CD4-positive, alpha-beta T cell treated with Interleukin-21 for 1 hour (primary cell): ENCODE measurements at places on chromosomes 12 and 14.

- DNase-seq = no peak
Observed at GRCh38 chr12:107025671-107026070, 38.7 kb upstream of the MTERF2 start.

DNA sequence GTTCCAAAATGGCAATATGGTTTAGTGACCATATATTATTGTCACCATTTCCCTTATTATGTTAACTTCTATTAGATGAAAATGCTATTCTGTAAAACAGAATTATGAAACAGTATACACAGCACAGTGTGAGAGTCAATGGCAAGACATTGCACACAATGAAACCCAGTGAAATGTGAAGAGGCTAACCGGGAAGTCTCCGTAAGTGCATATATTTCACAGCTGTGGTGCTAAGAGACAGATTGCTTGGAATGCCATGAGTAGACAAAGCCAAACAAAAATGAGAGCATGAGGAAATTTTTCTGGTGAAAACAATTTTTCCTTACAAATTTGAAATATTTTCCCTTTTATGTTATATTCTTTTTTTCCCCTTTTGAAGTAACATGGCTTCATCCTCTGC lies 49.4 kb downstream of the DYRK2 start:
- no peak for DNase-seq

DNA sequence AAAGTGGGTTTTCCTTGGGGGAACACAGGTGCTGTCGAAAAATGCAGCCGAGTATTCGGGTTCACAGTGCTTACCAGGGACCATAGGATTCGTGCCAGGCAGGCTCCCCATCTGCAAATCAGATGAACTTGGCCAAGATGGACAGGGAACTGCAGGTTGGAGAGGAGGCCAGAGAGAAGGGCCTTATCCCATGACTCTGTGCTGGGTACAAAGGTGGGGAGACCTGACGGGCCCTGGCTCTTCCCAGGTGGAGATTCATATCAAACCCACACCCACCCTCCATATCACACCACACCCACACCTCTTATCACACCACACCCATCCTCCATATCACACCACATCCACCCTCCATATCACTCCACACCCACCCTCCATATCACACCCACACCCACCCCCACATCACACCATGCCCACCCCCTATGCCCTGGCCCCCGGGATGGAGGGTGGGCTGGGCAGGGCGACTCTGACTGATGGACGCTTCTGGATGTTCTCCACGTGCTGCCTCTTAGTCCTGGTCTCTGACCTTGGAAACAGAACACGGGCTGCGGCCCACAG lies 319.7 kb downstream of the ADGRD1 start:
- DNase-seq = no peak

DNA sequence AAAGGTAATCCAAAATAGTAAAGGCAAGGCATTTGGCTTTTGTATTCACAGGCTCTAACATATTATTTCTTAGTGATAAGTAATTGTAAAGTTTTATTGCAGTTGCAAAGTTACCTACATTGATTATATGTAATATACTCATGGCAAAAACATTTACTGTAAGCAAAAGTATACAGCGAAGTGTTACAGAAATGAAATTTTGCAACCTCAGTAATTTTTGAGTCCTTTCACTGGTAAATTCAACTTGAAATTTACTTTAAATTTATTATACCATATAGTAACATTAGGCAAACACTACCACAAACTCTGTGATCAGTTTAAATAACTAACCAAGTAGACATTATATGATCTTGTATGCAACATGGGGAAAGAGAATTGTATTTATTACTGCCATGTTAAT lies 89.0 kb downstream of the CDK17 start:
- no peak for DNase-seq

DNA sequence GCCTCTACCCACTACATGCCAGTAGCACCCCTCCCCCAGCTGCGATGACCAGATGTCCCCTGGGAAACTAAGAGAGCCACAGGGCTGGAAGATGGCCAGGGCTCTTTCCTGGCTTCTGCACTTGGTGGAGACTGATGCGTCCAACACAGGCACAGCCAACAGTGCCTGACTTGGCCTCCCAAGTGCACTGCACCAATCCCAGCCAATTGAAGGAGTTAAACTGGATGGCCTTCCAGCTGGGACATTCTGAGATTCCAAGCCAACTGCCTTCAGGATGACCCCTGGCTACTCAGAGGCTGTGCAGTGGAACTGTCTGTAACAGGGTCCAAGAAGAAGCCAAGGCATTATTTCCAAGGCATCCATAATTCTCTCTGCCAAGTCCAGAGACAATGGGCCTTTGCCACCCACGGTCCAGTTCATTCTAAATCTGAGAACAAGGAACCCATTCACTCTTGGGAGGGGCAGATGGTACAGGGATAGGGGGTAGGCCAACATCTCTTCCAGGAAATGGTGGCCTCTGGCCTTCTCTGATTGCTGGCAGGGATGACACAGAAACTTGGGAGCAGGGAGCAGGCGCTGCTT lies 35.2 kb downstream of the PRIMA1 start:
- DNase-seq = no peak

DNA sequence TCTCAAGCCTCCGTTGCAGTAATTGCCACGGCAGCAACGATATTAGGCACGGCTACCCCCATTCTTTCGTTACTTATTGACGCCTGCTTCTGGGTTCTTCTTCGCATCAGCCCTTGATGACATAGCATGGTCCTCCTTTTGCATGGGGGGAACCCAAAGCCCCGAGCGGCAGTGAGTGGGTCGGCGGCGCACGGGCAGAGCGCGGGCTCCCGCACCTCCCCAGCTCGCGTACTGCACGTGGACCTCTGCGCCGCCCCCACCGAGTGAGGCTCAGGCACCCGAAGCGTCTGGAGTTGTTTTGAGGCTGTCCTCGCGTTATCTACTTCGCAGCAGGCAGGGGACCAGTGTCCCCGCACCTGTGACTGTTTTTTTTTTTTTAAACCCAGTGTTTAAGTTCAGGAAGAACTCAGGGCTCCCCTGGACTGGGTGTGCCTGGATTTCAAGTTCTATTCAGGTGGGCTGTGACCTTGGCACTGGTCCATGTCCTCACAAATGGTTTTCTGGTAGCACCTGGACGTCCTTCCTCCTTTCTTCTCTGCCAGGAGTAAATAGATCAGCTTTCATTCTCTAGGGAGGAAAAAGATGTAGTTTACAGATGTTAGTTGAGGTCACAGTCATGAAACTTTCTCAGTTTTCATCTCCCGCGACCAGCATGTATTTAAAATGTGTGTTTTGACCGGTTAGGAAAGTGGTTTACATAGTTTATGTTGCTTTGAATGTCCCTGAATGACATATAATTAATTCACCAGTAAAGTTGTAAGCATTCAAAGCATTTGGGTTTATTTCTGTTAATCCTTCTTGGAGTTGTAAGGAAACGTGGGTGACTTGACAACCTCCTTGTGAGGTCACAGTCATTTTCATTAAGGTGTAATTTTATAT lies 1.4 kb upstream of the FOXN4 start:
- no peak for DNase-seq

- no peak for DNase-seq
Observed at GRCh38 chr14:101318271-101318670, 243.0 kb upstream of the DIO3 start.

- DNase-seq = no peak
Observed at GRCh38 chr12:80412343-80412953, 31.6 kb upstream of the PTPRQ start.

DNA sequence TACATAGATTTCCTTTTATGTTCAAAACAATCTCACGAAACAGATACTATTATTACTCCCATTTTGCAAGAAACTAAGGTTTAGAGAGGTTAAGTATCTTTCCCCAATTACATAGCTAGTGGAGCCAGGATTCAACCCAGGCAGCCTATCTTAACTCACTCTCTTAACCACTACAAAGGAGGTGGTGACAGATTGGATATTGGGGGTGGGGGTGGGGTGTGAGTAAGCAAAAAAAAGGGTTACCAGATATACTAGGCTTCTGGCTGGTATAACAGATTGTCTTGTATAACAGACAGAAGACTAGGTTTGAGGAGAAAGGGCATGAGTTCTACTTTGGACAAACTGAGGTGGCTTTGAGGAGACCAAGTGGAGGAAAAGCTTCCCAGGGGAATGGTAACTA lies 2.1 kb downstream of the GMFB start:
- no peak for DNase-seq

DNA sequence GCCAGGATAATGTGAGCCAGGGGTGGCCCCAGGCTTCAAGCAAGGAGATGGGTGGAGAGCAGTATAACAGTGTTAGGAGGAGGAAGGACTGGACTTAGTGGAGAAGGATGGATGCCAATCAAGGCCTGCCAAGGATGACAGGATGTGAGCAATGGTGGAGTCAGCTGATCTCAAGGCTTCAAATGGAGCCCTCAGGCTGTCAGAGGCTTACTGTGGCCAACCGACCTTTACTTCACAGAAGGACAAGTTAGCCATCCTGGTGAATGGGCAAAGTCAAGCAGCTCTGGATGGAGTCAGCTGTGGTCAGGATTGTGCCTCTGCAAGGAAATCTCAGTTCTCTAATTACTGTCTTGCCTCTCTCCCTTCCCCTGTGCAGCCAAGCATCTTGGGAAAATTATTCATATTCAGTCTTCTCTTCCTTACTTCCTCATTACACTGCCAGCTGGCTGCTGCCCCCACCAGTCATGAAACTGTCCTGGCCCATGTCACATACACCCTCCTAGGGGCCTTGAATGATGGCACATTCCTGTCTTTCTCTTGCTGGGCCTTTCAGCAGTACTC lies 7.6 kb upstream of the STAT6 start:
- no peak for DNase-seq

GRCh38 chr14:34425095-34425851 lies 36.8 kb downstream of the SPTSSA start:
- DNase-seq = no peak

- no peak for DNase-seq
Observed at GRCh38 chr12:111745211-111745610, 21.5 kb upstream of the ALDH2 start.

DNA sequence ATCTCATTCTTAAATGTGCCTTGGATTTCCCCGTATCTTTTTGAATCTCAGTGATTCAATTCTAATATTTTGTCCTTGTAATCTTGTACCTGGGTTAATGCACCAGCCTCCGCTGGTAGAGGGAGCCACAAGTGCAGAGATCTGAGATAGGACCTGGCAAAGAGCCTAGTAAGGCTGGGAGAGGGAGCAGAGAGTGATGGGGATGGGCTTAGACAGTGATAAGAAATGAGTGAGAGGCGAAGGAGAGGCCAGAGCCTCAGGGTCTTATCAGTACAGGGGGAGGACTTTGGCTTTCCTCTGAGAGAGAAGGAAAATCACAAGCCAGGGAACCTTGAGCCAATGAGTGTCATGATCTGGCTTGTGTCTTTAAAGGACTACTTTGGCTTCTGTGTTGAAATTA lies 30.5 kb upstream of the LMNTD1 start:
- DNase-seq = no peak

DNA sequence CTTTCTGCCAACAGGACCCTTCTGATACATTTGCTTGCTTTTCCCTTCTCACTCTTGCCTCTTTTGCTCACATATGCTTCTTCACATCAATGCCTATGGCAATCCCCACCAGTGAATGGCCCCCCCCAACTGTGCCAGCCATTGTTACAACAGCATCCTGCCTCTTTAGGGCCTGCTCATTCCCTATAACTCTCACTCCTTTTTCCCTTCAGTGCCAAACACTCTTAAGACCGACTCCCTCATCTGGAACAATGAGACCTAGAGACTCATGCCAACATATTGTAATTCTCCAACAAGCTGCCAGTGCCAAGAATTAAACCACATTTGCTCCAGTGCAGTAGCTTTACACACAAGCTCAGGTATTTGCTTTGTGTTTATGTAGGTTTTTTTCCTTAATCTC lies 189.0 kb downstream of the SOX5 start:
- no peak for DNase-seq
